ENCODE measurements at places on chromosomes 5 and 9.

DNA sequence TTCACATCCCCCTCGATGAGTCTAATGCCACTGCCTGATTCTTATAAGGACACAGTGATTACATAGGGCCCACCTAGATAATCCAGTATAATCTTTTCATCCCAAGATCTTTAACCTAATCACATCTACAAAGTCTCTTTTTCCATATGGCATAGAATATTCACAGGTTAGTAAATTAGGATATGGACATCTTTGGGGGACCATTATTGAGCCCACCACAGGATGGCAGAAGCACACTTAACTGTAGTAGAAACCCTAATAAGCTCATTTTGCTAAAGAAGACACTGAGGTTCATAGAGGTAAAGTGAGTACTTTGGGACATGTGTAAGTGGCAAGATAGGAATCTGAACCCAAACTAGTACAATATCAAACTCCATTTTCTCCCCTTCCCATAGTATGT is 38.9 kb downstream of the ASTN2 start:
- no peak for DNase-seq

- no peak for DNase-seq
Measured at GRCh38 chr5:58834242-58835225, 251.7 kb downstream of the RAB3C start.

- no peak for DNase-seq
Measured at GRCh38 chr9:16052146-16052545, 499.3 kb downstream of the CCDC171 start.

- DNase-seq, result no peak
Measured at GRCh38 chr5:151205411-151205810, 18.5 kb downstream of the CCDC69 start.

- DNase-seq, result no peak
Measured at GRCh38 chr5:173315495-173316338, 12.5 kb downstream of the STC2 start.

DNA sequence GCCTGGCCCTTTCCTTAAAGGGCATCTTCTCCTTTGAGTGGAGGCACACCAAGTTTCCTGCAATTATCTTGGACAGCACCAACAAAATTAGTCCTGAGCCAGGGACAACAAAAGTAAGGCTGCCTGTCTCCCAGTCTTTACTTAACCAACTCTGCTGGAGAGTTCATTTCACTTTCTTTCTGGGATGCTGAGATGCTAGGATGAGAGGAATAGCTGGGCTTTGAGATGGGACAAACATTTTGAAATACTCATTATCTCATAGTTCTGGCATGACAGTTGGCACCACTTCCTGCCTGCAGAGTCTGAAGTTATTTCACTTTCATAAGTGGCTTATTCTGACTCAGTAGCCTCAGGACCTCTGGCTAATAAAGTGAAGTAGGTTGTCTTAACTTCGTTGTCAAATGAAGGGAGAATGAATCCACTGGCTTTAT is 157.0 kb downstream of the C9orf152 start:
- no peak for DNase-seq

Measured in HuH-7 (cell line).